ENCODE measurements at places on chromosomes 11 and 22. TPM values are rescaled to one million over a fixed set of nuclear protein-coding genes. Genes with fewer than 3 reads are reported as not detected.
A peak's percentile ranks its signal among the peaks of the same experiment; 100 is the strongest.

CYP2D6 gene
- total RNA-seq: 10.3 TPM

DNA sequence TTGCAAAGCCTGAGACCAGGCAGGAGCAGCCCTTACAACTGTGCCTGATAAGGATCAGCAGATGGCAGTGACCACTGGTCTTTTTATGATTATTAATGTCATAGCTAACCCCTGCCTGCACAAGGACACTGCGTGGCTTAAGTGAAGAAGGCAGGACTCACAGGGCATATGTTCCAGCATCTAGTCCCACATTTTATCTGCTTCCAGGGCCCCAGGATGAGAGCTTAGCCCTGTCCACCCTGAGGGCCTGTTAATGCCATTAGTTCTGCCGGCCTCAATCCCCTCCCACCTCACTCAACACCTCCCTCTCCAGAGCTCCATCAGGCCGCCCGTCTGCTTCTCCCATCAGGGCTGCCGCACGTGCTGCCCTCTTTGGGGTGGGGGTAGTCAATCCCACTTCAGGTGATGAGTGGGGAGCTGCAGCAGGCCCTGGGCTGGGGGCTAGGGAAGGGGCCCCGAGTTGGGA lies 33.1 kb upstream of the TSPAN18 start:
- H3K4me1 ChIP-seq: peaks cover 4% of the 10 kb centered on the region
- no peak overlapping the region for H3K4me3 ChIP-seq
- no peak for DNase-seq

SNU13 gene
- 119 TPM for total RNA-seq

DNA sequence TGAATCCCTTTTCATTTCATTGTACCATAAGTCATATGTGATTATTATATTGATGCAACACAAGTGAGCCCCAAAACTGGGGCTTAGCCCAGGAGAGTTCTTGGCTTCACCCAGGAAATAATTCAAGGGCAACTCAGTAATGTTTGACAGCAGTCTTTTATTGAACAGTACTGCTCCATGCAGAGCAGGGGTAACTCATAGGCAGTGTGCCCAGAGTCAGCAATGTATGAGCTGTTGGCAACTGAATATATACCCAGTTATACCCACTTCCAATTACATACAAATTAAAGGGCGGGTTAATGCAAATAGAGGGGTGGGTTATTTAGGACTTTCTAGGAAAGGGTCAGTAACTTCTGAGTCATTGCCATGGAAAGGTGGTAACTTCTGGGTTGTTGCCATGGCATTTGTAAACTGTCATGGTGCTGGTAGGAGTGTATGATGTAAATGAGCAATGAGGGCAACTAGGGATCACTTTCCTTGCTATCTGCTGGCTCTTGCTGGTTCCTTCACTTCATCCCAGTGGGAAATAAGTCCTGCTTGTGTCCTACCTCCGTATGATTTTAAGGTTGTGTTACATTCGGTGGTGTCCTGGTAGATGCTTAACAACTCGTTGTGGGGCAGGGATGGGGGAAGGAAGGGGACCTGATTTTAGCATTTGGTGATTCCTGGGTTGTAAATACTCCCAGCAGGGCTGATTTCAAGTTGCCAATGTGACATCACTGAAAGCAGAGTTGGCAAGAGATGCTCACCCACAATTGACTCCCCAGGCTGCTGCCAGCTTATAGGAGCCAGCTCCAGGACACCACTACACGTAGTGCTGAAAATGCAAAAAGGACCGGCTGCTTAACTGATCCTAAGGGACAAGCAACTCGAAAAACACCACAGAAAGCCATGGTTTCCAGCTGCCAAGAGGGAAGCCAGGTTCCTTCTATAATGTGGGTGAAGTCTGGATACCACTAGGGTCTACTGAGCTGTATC lies 70.1 kb downstream of the SYT9 start:
- no peak for DNase-seq
- H3K36me3 ChIP-seq: no peaks in the 10 kb centered on the region
- no peaks in the 10 kb centered on the region for H3K27me3 ChIP-seq
- H3K4me3 ChIP-seq: no peak overlapping the region
- peaks cover 5% of the 10 kb centered on the region for H3K4me1 ChIP-seq

- peaks cover 3% of the 10 kb centered on the region for H3K36me3 ChIP-seq
- H3K27ac ChIP-seq: no peak overlapping the region
- H3K4me3 ChIP-seq: no peak overlapping the region
- H3K4me1 ChIP-seq: no peaks in the 10 kb centered on the region
Observed at GRCh38 chr22:47307326-47307725, 544.9 kb downstream of the TBC1D22A start.

- no peaks in the 10 kb centered on the region for H3K36me3 ChIP-seq
- no peaks in the 10 kb centered on the region for H3K4me1 ChIP-seq
- no peaks in the 10 kb centered on the region for H3K27me3 ChIP-seq
- no peak overlapping the region for H3K4me3 ChIP-seq
- no peak for DNase-seq
Observed at GRCh38 chr11:101721270-101721669, 137.5 kb upstream of the TRPC6 start.

MPEG1 gene
- total RNA-seq: not detected

LRP4 gene
- 11.0 TPM for total RNA-seq

DNA sequence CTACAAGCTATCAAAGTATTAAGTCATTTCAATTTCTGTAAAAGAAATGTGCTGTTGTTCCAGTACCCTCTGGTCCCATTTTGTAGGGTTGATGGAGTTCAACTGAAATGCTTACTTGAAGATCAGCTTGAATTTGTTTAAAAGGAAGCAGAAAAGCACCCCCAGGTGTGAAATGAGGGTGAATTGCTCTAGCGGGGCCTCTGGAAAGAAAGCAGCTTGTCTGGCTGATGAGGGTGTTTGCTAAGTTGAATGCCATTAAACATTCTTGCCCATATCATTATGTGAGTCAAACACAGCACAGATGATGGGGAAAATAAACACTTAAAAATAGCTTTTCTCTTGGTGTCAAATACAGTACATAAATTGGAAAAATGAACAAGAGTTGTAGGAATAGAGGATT lies 280.3 kb downstream of the RAB38 start:
- H3K27me3 ChIP-seq: no peaks in the 10 kb centered on the region
- DNase-seq: no peak
- no peak overlapping the region for H3K4me3 ChIP-seq
- no peak overlapping the region for H3K27ac ChIP-seq
- H3K36me3 ChIP-seq: no peaks in the 10 kb centered on the region
- H3K4me1 ChIP-seq: peaks cover 6% of the 10 kb centered on the region

GRCh38 chr11:17921659-17922415 lies 91.0 kb downstream of the SERGEF start:
- peak overlapping the region; percentile 9 for H3K27ac ChIP-seq
- peaks cover 3% of the 10 kb centered on the region for H3K36me3 ChIP-seq
- no peaks in the 10 kb centered on the region for H3K27me3 ChIP-seq
- H3K4me1 ChIP-seq: no peaks in the 10 kb centered on the region
- H3K4me3 ChIP-seq: no peak overlapping the region

GRCh38 chr22:45923835-45924234 lies 53.1 kb downstream of the WNT7B start:
- H3K27ac ChIP-seq: peak overlapping the region; percentile 86
- H3K4me1 ChIP-seq: peaks cover 13% of the 10 kb centered on the region
- peak overlapping the region; percentile 61 for H3K4me3 ChIP-seq

C11orf65 gene
- total RNA-seq: 0.42 TPM

DNA sequence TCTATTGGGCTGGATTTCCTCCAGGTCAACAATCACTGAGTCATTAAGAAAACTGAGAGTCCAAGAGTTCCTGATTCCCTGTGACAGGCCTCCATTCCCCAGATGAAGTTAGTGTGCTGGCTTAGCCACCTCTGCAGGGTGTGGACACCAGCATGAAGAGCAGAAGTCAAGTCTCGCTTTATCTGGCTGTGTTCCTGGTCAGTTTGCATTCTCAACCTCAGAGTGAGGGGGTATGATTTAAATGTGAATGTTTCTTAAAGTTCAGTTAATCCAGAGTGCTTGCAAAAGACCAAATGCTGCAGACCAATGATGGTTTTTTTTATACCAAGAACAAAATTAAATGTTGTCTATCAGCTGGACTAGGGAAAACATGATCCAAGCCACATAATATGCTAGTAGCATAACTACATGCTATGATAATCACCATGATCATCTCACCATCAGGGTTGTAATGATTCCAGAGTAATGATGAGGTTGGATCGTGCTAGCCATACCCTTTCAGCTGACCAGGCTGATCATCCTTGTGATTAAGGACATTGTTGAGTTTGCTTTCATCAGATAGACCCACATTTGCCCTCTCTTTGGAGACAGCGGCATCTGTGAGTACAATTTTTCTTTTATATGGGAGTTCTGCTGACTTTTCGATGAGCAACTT lies 145.8 kb upstream of the ARHGAP20 start:
- H3K27ac ChIP-seq: no peak overlapping the region
- DNase-seq: no peak
- peaks cover 3% of the 10 kb centered on the region for H3K27me3 ChIP-seq

GRCh38 chr11:105588001-105588400 lies 21.9 kb upstream of the GRIA4 start:
- no peak overlapping the region for H3K27ac ChIP-seq
- H3K4me3 ChIP-seq: no peak overlapping the region
- H3K27me3 ChIP-seq: peaks cover 3% of the 10 kb centered on the region
- no peak for DNase-seq
- H3K36me3 ChIP-seq: no peaks in the 10 kb centered on the region

DNA sequence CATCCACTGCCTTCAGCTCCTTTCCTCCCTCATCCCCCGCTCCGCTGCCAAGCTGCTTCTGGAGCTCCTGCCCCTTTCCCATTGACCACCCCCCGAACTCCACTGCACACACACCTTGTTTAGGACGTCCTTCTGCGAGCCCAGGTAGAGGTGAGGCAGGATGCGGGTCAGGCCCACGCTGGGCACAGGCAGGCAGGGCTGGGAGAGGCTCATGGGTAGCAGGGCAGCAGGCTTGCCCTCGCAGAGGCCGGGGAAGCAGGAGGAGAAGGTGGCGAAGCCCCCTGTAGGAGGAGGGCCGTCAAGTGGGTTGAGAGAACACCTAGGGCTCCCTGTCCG lies 13.3 kb downstream of the DUSP8 start:
- no peak overlapping the region for H3K4me3 ChIP-seq
- H3K27ac ChIP-seq: no peak overlapping the region
- DNase-seq: no peak
- H3K36me3 ChIP-seq: peaks cover 2% of the 10 kb centered on the region

DNA sequence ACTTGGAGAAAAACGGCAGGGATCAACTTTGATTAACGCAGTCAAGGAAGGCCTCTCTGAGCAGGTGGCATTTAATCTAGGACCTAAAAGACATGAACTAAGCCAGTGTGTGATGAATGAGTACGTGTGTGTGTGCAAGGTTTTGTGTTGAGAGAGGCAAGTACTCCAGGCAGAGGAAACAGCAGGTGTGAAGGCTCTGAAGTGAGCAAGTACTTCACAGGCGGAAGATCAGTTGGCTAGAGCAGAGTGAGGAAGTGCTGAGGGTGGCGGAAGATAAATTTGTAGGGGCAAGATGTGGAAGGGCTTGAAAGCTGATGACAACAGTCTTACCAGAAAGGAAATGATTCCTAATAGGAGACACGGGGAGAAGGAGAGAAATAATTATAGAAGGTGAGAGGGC lies 6.8 kb downstream of the APIP start:
- DNase-seq: no peak
- no peaks in the 10 kb centered on the region for H3K27me3 ChIP-seq
- no peaks in the 10 kb centered on the region for H3K4me1 ChIP-seq
- peaks cover 29% of the 10 kb centered on the region for H3K36me3 ChIP-seq
- no peak overlapping the region for H3K27ac ChIP-seq

GRCh38 chr11:93193731-93194130 lies 4.1 kb downstream of the SLC36A4 start:
- peaks cover 10% of the 10 kb centered on the region for H3K36me3 ChIP-seq
- H3K27me3 ChIP-seq: no peaks in the 10 kb centered on the region
- H3K27ac ChIP-seq: no peak overlapping the region
- peaks cover 10% of the 10 kb centered on the region for H3K4me1 ChIP-seq
- H3K4me3 ChIP-seq: no peak overlapping the region

Data from progenitor cell of endocrine pancreas (in vitro differentiated cells).